ENCODE measurements at places on chromosomes 3 and 15.

DNA sequence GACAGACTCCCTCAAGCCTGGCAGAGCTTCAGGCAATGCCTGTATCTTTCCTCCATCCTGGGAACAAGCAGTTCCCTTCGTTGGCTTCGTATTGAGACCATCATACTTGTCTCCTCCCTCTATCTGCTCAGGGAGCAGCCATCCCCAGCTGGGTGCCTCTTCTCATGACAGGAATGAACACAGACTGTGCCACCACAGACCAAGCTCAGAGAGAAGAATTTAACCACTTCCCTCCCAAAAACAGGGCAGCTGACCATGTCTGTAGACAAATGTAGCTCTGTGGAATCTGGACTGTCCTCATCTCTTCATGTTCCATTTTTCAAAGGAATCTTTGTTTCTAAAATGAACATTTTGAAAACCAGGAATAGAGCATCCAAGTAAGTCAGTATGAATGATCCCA, 245.4 kb downstream of the ERC2 start:
- no peak for DNase-seq

- no peak for DNase-seq
Measured at GRCh38 chr15:80876348-80876674, 97.1 kb downstream of the CEMIP start.

GRCh38 chr3:192802957-192803899, 75.9 kb upstream of the FGF12 start:
- no peak for DNase-seq

DNA sequence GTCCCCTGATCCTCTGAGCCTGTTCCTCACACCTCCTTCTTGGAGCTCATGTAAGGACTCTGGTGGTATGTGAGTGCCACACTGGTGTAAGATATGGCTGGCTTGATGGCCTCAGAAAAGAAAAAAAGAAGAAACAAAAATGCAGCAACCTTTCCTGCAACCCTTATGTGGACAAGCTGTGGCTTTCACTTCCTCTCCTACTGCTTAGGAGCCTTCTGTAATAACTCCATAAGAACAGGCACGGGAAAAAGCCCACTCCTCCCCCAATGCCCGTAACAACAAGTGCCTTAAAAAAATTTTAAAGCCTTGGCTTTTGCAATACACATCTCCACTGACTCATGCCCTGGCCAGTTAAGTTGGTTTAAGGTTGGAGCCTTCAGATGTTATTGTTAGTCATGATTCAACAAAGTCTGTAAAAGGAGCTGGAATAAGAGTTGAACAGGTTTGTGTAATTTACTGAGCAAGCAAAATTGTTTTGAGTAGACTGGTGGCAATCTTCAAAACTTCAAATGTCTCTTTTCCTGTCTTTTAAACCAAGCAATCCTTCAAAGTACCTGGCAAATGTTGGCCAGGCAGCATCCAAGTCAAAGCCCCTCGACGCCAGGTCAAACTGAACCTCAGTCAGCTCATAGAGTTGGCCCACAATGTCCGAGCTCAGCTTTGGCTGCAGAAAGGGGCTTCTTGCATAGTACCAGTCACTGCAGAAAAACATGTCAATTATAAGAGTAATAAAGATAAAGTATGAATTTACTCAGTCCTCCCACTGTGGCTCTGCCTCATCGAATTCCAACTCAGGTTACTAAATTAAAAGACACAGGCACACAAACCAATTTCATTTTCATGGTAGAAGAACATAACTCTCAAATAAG, 22.9 kb downstream of the FYCO1 start:
- DNase-seq, result no peak

DNA sequence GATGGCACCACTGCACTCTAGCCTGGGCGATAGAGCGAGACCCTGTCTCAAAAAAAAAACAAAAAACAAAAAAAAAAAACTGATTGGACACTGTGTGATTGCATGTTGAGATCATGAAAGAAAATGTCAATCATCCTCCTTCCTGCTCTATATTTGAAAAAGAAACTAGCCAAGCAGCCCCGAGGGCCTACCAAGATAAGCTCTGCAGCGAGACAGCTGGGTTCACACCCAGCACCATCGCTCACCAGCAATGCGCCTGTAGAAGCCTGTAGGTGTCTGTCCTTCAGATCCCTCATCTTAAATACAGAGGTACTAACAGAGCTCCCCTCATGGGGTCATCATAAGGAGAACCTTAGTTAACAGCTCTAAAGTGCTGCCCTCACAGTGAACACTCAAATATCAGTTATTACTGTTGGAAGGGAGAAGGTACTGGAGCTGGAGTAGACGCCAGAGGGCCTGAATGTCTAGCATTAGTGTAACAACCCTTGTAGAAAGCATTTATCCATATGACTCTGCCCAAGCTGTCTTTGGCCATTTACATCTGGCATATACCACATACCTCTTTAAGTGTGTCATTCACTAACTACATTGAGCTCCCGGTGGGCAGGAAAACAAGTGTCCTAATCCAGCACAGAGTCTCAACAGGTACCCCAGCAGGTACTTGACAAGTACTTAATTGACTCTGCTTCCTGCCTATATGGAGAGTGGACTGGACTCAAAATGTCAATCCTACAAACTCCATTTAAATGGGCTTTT, 22.9 kb downstream of the MYLK start:
- DNase-seq, result no peak

GRCh38 chr3:100972867-100973266, 20.4 kb downstream of the ABI3BP start:
- DNase-seq, result no peak

DNA sequence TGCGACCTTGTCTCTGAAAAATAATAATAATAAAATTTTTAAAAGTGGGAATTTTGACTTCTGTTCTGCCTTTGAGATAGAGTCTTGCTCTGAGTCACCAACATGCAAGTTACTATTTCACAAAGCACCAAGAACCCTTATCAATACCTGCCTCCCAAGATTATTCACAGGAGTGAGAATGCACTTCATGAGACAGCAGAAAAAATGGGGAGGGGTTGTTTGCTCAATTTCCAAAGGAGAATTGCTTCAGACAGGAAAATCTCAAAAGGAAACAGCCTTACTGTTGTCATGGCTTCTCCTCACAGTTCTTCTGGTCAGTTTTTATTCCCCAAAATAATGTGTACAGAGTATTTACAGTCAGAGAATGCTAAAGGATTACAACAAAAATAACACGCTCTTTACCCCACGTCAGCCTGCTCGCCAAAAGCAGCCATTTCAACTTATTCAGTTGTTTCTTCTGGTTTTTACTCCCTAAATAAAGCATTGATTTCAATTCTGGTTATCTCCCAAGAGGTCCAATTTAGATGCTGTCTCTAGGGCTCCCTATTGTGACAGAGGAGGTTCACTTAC, 89.0 kb downstream of the PPCDC start:
- no peak for DNase-seq

DNA sequence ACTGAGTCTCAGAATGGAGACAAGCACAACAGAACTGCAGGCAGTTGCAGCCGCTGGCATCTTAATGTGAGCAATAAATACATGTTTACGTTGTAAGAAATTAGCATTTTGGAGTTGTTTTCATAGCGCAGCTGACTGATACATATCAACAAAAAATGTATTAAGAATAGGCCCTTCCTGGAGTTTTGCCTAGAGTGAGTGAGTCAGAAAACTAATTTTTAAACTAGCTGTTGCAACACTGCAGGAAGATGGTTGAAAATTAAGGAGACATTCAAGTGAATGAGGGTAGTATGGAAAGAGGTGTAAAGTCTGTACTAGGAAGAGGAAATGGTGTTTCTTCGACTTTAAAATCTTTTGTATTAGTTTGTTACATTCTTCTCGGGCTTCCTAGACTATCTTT, 39.6 kb upstream of the TIMP4 start:
- DNase-seq, result no peak

GRCh38 chr3:14410503-14411165, 8.2 kb downstream of the SLC6A6 start:
- DNase-seq, result no peak

DNA sequence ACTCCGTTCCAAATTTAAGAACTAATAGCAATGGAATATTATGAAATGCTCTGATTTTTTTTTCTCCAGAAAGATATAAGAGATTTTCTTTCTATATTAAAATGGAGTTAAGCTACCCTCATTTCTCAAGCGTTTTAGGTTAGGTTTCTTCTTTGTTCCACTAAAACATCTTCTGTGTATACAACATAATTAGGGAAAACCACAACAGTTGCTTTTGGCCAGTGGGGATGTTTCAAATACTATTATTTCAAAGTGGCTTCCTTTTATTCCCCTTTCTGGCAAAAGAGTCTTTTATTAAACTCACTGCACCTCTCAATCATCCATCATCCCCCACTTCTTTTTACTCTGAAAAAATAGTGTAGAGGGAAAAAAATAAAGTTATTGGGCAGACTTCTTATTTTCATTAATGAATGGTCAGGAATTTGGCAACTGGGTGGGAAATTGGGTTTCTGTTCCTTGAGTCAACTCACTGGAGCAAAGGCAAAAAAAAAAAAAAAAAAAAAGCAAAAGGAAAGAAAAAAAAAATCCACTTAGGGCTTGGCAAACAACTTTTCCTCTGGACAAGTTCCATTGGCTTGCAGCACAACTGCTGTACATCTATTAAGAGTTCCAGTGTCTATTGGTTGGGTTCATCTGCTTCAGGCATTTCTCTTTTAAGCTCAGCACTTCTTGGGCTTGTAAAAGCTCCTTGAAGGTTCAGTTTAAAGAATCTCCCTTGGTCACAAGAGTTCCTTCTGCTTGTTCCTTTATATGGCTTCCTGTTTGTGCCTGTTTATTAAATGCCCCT, 963.4 kb downstream of the ROBO1 start:
- DNase-seq, result no peak

GRCh38 chr3:12222775-12223485, 64.2 kb upstream of the TIMP4 start:
- DNase-seq, result no peak

GRCh38 chr3:68342426-68342825, 589.9 kb downstream of the TAFA4 start:
- DNase-seq, result no peak

DNA sequence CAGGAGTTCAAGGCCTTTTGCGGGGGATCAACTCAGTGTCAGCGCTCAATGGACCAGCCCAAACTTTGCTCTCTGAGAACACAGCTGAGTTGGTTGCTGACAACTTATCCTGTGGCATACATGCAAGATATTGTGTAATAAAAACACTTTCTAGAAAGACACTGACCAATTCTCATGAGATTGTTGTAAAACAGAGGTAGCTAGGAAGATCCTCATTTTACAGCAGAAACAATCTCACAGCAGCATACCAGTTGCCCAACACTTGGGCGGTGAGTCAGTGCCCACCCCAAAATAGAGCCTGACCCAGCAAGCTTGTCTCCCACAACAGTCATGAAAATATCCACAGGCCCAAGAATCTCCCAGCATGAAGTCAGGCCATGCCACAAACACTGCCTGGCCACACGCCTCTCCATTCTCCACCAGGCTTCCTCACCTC, 18.2 kb downstream of the KLHL6 start:
- DNase-seq, result no peak

DNA sequence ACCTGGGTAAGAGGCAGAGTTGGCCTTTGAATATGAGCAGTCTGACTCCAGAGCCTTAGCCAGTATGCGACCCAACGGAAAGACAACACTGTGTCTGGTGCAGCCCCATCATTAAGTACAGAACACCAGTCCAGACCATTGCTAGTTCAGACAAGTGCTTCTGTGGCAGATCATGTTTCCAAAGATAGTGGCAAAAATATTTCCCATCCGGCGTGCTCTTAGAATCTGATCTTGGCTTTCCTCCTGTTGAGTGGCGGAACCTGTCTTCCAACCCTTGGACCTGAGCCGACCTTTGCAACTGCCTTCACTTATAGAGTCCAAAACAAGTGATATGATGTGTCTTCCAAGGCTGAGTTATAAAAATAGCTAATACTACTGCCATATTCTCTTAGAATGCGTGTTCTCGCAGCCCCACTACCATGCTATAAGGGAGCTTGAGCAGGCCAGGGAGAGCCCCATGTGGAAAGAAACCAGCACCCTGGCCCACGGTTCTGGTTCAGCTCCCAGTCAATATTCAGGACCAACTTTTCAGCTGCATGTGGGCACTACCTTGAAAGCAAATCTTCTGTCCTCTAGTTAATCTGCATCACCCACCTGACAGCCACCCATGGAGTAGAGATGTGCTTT, 322.4 kb upstream of the SLCO3A1 start:
- DNase-seq, result no peak

GRCh38 chr3:45252826-45253225, 26.7 kb upstream of the TMEM158 start:
- no peak for DNase-seq

- DNase-seq, result no peak
Measured at GRCh38 chr15:90918034-90918788, 14.1 kb downstream of the HDDC3 start.

DNA sequence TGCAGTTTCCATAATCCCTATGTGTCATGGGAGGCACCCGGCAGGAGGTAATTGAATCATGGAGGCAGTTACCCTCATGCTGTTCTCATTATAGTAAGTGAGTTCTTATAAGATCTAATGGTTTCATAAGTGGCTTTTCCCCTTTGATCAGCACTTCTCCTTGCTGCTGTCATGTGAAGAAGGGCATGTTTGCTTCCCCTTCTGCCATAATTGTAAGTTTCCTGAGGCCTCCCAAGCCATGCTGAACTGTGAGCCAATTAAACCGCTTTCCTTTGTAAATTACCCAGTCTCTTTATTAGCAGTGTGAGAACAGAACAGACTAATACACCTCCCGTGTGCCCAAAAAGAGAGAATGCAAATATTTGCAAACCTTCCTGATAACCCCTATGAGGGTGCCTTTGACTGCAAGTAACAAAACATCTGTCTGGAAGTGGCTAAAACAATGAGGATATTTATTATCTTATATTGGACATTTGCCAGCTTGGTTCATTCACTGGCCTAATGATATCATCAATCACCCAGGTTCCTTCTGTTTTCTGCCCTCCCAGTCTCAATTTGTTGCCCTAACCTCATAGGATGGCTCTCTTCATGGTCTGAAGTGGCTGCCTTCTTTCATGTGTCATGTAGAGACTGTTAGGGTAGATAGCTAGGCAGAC, 68.7 kb downstream of the BHLHE40 start:
- no peak for DNase-seq

- no peak for DNase-seq
Measured at GRCh38 chr3:168881804-168882203, 781.7 kb downstream of the MECOM start.

DNA sequence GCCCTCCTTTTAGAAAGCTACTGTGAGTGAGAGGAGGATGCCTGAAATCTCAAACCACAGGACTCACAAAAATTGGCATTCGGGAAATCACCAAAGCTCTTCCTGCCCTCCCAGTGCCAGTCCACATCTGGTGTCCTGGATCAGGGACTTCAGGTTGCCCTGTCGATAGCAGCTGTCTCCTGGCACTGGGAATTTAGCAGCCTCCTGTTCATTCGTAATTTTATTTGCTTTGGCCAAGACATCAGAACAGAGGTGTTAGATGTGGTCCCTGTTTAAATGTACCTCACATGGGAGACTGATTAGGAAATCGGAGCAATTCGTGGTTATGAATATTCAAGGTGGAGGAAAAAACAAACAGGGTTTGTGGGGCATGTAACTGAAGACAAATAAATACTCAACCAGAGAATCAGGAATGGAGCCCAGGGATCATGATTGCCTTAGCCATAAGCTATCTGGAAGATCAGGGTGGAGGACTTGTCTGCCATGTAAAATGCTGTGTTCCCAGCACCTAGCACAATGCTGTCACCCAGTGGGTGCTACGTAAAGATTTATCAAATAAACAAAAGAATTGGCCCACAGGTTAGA, 265.2 kb upstream of the PROK2 start:
- no peak for DNase-seq

GRCh38 chr3:179958143-179958542, 78.6 kb downstream of the PEX5L start:
- no peak for DNase-seq

- DNase-seq, result no peak
Measured at GRCh38 chr3:30256474-30256873, 349.9 kb upstream of the TGFBR2 start.
